ENCODE measurements at places on chromosomes 16 and 17.

GRCh38 chr17:70355185-70355584 lies 185.9 kb downstream of the KCNJ2 start:
- DNase-seq: no peak

DNA sequence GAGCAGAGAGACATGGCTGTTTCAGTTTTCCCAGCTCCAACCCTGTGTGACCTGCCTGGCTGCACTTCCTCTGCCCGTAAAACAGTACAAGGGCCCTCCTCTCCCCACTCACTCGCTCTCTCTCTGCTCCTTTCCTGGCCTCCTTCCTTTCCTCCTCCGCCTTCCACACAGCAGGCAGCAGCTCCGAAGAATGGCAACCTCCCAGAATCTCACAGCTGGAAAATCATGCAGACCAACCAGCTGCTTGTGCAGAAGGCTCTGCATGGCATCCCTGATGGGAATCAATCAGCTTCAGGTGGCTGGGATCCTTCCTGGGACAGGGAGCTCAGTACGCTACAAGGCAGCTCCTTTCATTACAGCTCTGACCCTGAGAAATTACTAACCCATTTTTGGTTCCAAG lies 27.4 kb downstream of the TMEM132E start:
- no peak for DNase-seq

DNA sequence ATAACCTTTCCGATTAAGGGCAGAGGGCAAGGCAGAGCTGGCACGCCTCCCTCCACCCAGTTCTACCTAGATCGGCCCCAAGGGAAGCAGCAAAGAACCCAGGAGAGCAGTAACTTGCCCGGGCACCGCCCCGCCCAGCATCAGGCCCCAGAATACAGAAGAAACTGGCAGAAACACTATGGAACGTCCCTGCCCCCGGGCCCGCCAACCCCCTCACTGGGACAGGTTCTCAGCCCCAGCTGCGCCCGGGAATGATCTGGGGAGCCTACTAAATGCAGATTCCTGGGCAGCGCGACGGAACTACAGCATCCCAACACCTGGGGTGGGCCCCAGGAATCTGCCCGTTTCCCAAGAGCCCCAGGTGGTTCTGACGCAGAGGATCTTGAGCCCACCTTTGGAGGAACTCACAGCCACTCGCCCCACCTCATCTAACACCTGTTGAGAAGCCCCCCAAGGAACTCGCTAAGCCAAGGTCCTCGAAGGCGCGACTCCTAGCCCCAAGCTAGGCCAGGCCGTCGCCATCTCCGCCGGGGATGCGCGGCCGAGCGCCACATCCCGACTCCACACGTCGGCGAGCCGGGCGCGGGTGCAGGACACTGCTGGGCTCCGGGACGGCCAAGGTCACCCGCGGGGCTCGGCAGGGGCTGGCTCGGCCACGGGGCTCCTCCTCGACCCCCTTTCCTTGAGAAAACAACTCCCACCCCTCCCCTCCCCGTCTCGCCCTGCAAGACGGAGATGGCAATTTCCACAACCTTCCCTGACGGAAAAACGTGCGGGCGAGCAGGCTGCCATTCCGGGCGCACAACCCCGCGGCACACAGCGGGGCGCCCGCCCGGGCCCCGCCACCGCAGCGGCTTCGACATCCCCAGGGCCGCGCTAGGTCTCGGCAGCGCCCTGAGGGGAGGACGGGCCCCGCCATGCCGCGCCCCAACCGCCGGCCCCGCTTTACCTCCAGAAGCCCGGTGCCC lies 913 bp downstream of the CDIP1 start:
- no peak for DNase-seq

DNA sequence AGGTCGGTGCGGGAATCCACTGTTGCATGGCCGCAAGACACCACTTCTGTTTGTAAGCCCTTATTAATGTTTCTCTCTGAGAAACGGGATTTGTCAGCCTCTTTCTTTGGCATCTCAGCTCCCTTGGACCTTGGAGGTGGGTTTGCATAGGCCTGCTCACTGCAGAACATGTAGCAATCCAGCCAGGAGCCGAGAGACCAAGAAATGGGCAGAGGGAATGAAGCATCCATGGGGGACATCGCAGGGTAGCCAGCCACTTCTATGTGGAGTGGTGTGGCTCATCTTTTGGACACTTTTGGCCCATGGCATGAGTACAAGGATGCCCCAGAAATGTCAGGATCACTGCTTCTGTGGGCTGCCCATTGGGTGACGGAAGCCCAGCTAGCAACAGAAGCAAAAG lies 79.4 kb downstream of the GSG1L start:
- no peak for DNase-seq

DNA sequence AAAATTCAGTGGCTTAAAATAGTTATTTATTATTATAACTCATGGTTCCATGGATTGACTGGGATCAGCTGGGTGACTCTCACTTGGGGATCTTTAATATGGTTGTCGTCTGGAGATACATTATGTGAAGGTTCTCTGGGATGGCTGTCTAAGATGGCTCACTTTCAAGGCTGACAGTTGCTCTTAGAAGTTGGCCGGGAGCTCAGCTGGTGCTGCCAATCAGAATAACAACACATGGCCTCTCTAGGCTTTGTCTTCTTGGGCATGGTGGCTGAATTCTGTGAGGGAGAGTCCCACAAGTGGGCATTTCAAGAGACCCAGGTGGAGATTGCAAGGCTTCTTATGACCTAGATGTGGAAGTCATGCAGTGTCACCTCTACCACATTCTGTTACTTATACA lies 269.7 kb downstream of the CA10 start:
- no peak for DNase-seq

GRCh38 chr16:56711862-56712261 lies 18.1 kb upstream of the NUP93 start:
- no peak for DNase-seq

DNA sequence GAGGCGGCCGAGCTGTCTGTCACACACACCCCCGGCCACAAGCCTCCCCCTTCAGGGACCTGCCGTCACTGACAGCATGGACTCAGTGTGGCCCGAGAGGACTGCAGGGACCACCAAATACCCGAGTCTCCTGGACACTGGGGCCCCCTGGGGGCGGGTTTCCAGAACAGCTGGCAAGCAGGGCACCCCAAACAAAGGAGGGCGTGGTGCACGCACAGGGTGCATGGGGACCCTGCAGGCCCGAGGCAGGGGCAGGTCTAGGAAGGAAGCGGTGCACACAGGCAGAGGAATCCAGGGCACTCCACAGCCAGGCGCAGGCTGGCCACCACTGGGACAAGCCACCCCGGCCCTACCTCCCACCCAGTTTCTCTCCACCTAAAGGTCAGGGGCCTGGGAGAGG lies 28.7 kb upstream of the ENPP7 start:
- DNase-seq: no peak

DNA sequence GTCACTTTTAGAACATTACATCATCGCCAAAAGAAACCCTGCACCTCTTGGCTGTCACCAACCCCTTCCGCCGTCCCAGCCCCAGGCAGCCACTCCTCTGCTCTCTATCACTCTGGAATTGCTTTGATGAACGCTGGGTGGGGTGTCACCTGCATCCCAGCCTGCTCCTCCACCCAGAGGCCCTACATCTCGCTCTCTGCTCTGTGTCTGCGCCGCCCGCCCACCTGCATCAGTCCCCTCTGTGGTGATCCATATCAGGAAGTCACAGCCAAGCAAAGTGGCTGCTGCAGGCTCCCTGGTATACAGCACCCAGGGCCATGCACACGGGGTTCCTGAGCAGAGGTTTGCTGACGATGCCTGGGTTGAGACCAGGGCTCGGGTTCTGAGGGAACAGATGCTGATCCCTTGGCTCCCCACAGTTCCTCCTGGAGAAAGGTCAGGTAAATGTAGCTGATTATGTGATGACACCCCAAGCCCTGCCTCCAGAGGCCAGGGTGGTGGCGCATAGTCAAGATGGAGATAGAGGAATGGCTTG lies 30.8 kb downstream of the MPRIP start:
- no peak for DNase-seq

- DNase-seq: no peak
Measured at GRCh38 chr17:6380915-6381438, 53.9 kb downstream of the AIPL1 start.

DNA sequence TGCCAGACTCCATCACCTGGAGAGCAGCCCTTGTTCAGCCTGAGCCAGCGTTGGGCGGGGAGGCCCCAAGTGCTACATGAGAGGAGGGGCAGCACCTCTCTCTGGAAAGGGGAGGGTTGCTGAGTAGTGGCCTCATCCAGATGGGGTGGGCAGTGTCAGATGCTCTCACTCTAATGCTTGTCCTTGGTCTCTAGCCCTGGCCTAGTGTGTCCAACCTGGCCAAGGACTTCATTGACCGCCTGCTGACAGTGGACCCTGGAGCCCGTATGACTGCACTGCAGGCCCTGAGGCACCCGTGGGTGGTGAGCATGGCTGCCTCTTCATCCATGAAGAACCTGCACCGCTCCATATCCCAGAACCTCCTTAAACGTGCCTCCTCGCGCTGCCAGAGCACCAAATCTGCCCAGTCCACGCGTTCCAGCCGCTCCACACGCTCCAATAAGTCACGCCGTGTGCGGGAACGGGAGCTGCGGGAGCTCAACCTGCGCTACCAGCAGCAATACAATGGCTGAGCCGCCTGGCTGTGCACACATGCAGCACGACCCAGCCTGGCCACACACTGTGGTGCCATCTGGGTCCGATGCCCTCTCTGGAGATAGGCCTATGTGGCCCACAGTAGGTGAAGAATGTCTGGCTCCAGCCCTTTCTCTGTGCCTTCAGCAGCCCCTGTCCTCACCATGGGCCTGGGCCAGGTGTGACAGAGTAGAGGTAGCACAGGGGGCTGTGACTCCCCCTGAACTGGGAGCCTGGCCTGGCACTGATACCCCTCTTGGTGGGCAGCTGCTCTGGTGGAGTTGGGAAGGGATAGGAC lies 4.3 kb downstream of the CTRL start:
- no peak for DNase-seq

DNA sequence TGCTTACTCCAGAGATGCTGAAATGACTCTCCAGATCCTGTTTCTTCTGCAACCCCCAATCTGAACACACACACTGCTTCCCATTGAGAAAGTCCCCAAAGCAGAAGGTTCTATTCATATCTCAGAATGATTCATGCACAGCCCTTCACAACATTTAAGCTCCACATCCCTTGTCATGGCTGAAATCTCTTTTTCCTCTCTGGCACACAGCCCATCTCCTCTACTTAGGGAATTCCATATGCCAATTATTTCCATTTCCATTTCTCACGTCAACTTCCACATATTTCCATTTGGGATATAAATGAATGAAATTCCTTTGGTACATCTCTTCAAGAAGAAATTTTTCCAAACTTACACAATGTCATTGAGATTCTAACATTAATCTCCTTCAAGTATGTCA lies 119.6 kb downstream of the CDH11 start:
- no peak for DNase-seq

DNA sequence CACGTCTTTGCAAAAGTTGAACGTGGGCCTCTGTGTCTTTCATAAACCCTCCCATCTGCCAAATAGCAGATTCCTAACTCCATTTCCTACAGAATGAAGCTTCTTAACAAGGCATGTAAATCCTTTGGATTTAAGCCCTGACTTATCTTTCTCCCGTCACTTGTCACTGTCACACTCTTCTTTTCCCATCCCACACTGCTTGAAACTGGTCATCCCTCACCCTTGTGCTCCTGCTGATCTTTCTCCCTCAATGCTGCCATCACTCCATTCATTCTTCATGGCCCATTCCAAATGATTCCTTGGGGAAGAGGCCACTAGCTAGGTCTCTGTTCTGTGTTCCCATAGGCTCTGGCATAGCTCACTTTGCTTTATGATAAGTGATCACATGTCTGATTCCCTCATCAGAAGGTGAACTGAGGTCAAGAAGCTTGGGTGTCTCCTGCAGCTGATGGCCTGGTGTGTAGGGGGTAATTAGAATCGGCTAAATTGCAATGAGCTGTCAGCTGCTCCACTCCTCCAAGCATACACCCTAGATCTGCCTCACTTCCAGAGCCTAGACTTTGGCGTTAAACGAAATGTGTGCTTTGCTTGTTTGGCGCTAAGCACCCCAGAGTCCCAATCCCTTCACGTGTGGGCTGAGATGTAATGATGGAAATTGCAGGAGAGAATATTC lies 61.7 kb downstream of the PECAM1 start:
- no peak for DNase-seq

GRCh38 chr16:85088570-85089199 lies 23.6 kb downstream of the CIBAR2 start:
- DNase-seq: no peak

GRCh38 chr17:21166595-21167210 lies 39.9 kb downstream of the DHRS7B start:
- DNase-seq: no peak

- DNase-seq: no peak
Measured at GRCh38 chr17:9238340-9239245, 217.3 kb downstream of the NTN1 start.

- no peak for DNase-seq
Measured at GRCh38 chr16:83940630-83941378, 12.2 kb upstream of the OSGIN1 start.

DNA sequence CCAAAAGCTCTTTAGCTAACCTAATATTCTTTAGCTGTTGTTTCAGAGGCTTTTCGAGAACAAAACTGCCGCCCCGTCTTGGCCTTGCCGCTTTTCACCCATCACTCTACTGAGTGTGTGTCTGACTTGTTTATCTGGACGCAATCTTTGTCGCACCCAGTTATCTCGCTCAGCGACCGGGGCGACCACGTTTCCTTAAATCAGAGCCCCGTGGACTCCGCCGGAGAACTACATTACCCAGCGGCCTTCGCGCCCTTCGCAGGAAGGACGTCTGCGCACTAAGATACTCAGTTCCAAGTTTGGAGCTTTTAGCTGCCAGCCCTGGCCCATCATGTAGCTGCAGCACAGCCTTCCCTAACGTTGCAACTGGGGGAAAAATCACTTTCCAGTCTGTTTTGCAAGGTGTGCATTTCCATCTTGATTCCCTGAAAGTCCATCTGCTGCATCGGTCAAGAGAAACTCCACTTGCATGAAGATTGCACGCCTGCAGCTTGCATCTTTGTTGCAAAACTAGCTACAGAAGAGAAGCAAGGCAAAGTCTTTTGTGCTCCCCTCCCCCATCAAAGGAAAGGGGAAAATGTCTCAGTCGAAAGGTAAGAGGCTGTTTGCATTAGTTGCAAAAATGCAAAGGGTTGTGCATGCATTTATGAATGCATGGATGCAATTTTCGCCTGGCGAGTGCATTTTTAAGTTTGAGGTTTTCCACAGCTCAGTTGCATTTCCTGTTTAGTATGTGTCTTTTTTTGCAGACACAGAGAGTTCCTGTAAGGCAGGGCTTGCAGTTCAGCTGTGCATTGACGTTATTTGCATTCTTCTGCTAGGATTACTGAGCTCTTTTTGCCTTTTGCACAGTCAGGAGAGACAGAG lies at the start of gene MAP2K6:
MAP2K6 (plus strand) TSS at position 290 of the 867 bp plus-strand sequence; CDS start at position 578, 288 bp downstream.
- DNase-seq: peak; percentile 33

Data from NCI-H1105 treated with DMSO at 0.1 percent for 48 hours (cell line).